Activated CD8-positive, alpha-beta memory T cell treated with anti-CD3 and anti-CD28 coated beads, Interleukin-2, amount 10 ng/mL, durations not matched to agents 7 days and 5 days (primary cell): ENCODE measurements at places on chromosomes 5 and 9. TPM values are rescaled to one million over a fixed set of nuclear protein-coding genes. Genes with fewer than 3 reads are reported as not detected.

Gene SEMA5A
- not detected for total RNA-seq

Gene RASGRF2
- total RNA-seq: 4.8 TPM

Gene INSL6
- total RNA-seq: not detected

Gene SPATA31E1
- total RNA-seq: not detected

Gene OBP2B
- total RNA-seq: not detected

Gene TRAF1
- total RNA-seq: 59.6 TPM

Gene SH2D3C
- total RNA-seq: 87.8 TPM

Gene KIF24
- total RNA-seq: 9.3 TPM

Gene SV2C
- 0.20 TPM for total RNA-seq

Gene MYORG
- total RNA-seq: 3.7 TPM

Gene AHRR
- 56.8 TPM for total RNA-seq

Gene HAVCR1
- 2.7 TPM for total RNA-seq

Gene DDX4
- total RNA-seq: 0.12 TPM

Gene LECT2
- not detected for total RNA-seq

Gene ECSCR
- total RNA-seq: 0.28 TPM

Gene FAM163B
- total RNA-seq: not detected

Gene FOXD4L3
- total RNA-seq: 0.21 TPM

Gene LCN2
- total RNA-seq: not detected

Gene PCDHB12
- total RNA-seq: not detected

Gene ADAMTSL2
- not detected for total RNA-seq

Gene MCCC2
- total RNA-seq: 59.0 TPM

Gene CLTB
- total RNA-seq: 56.7 TPM

Gene CKMT2
- total RNA-seq: not detected

Gene SURF1
- 35.6 TPM for total RNA-seq

Gene SLC1A1
- total RNA-seq: 0.14 TPM

Gene CER1
- not detected for total RNA-seq

Gene MRPL50
- 8.3 TPM for total RNA-seq

Gene SHOC1
- not detected for total RNA-seq
